ENCODE measurements at places on chromosomes 6 and 20. TPM values are rescaled to one million over a fixed set of nuclear protein-coding genes. Genes with fewer than 3 reads are reported as not detected.

LAMA5 gene
- 5.4 TPM for total RNA-seq

FOXQ1 gene
- total RNA-seq, result not detected

LY6G6F gene
- not detected for total RNA-seq

TBX18 gene
- 4.4 TPM for total RNA-seq

LPA gene
- total RNA-seq, result not detected

ZBTB2 gene
- 6.0 TPM for total RNA-seq

PAK5 gene
- not detected for total RNA-seq

RAB44 gene
- total RNA-seq, result not detected

MEP1A gene
- total RNA-seq, result not detected

DEFB127 gene
- not detected for total RNA-seq

Measured in lung microvascular endothelial cell (primary cell).